ENCODE measurements at places on chromosomes 6 and 20.

DNA sequence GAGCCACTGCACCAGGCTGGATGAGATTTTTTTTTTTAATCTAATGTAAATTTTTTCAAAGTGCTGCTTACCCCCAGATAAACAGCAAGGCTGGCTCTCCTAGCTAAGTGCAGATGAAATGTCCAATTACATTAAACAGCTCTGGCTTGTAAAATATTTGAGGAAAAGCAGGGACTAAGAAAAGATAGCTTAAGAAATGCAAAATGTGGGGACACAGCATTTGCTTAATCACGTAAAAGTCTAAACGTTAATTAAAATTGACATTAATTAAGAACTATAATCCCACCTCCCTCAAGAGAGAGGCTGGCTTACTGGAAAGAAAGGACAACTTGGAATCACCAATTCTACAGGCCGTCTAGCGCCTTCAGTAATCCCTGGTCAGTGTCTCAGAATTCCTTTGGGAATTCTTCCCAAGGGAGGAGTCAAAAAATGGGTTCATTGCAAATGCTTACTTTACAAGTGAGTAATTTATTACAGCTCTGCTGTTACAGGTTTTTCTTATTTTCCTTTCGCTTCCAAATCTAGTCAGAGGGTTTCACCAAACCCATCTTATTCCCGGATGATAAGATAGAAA, 13.6 kb upstream of the MARCKS start:
- no peak for DNase-seq

GRCh38 chr6:80921861-80922460, 815.5 kb downstream of the BCKDHB start:
- no peak for DNase-seq

DNA sequence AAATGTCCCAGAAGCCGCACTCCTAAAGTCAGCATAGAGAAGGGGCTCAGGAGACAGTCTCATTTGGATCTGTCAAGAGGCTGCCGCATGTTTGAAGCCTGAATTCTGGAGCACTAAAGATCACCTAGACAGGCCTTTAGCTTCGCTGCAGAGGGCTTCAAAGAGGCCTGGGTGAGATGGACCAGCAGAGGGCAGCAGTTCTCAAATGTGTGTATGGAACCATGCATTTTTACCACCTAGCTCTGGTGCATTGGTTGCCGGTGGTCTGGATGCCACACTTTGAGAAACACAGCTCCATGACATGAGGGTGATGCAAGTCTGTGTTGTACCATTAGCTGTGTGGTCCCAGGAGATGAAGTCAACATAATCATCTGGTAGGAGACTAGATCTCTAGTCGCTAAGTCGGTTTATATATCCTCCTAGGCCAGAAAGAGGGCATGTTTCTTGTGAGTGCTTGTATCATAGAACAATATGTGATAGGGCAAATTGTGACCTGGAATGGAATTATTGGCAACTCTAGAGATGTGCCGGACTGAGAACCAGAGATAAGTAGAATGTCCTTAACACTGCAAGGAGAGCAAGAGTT, 64.8 kb downstream of the KIAA0319 start:
- DNase-seq, result peak; percentile 51

GRCh38 chr20:53819973-53820451, 226.4 kb upstream of the ZNF217 start:
- no peak for DNase-seq

DNA sequence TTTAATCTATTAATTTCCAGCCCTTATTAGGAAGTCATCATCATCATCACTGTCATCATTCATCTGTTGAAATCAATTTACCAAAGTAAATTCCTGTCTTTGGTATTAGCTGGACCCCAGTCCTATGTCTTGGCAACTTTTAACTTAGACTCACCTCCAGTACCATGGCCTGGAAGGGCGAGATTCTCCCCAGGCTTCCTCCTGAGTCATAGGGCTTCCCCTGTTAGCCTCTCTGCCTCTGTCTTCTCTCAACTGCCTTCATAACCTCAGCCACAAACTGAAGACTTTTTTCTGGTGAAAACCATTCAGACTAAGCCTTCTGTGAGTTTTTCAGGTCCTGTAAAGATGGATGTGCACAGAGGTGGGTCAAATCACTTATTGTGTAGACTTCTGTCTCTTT, 95.0 kb downstream of the NKAIN2 start:
- DNase-seq, result no peak

- no peak for DNase-seq
Observed at GRCh38 chr6:159595173-159595572, 97.9 kb downstream of the SOD2 start.

GRCh38 chr6:115717472-115717871, 343.2 kb downstream of the FRK start:
- no peak for DNase-seq

- no peak for DNase-seq
Observed at GRCh38 chr6:90212274-90212673, 84.4 kb downstream of the BACH2 start.

GRCh38 chr20:51554538-51555165, 12.1 kb upstream of the NFATC2 start:
- no peak for DNase-seq

GRCh38 chr20:52193133-52193532, 1.6 kb upstream of the ZFP64 start:
- DNase-seq, result no peak

DNA sequence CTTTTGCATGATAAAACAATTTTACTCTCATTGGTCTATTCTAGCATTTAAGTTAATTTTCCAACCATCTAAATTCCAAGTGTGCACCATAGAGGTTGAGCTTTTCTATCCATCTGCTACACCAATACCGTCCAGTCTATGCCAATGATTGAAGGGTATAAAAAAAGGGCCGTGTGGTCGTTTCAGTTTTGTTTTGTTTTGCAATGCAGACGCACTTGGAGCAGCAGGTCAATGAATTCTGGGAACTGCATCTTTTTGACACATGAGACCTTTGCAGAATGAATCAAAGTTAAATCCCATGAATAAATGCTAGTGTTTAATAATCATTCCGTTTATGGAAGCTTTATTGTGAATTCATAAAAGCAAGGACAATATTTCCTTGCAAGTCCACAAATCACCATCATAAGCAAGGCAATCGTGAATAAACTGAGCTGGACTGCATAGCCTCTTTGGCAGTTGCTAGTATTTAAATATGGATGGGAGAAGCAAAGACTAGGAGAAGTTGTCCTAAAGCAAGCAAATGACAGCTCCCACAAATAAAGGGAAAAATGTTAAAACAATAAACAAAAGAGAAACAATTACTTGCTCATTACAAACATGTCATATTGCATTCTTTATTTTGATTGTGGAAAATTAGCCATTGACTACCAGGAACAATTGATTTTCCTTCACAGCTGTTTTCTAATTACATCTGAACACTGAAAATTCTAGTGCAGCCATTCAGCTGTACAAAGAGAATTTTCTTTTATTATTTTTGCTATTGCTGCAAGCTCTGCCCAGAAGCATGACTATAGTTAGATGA, 649.7 kb upstream of the GJE1 start:
- no peak for DNase-seq

- no peak for DNase-seq
Observed at GRCh38 chr20:13770141-13770540, 14.6 kb downstream of the ESF1 start.

- DNase-seq, result no peak
Observed at GRCh38 chr20:10603378-10603777, 70.4 kb downstream of the JAG1 start.
